ENCODE measurements at places on chromosomes 3 and 15.

- DNase-seq: no peak
Measured at GRCh38 chr15:42723068-42723467, 13.9 kb downstream of the CDAN1 start.

DNA sequence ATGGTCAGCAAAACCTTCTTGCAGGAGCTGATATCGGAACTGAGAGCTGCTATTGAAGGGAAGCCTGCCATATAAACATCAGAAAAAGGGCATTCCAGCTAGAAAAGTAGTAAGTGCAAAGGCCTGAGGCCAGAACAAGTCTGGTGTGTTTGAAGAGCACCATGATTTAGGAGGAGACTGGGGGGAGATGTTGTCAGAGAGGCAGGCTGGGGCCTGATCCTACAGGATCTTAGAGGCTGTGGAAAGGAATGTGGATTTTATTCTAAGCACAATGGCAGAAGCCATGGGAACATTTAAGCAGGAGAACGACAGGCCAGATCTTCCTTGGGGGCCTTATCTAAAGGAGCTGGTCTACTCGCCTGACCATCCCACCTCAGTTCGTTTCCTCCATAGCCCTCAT lies 5.1 kb upstream of the MUC13 start:
- DNase-seq: no peak

DNA sequence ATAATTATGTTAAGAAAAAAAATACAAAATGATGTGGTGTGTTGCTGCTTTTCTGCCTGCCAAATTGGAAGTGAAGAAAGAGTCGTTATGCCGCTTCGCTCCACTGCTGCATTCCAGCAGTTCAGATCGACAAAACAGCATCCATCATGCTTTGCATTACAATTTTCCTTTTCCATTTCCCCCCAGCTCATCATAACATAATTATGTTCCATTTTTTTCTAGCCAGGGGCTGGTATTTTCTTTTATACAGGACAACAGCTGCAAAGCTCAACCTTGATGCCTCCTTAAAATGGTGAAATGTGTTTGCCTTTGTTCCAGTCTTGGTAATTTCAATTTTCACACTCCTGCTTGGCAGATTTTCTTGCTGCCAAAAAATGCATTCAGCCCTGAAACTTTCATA lies 44.9 kb upstream of the KBTBD12 start:
- no peak for DNase-seq

- no peak for DNase-seq
Measured at GRCh38 chr15:63086947-63087346, 34.7 kb upstream of the LACTB start.

DNA sequence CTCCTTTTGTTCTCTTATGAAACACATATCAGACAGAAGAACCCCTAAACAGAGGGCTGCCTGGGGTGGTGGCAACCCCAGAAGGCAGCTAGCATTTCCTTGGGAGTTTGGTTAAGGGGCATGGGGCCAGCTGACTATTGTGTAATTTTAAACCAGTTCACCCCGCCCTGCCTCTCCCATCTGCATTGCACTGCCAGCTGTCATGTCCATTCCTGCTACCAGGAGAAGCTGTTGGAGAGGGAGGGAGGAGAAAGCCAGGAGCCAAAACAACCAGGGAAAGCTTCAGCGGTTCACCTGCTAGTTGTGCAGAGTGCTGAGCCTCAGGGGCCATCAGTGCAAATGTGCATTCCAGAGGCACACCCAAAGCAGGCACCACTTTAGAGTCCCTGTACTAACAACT lies 47.6 kb upstream of the ATP1B3 start:
- no peak for DNase-seq

DNA sequence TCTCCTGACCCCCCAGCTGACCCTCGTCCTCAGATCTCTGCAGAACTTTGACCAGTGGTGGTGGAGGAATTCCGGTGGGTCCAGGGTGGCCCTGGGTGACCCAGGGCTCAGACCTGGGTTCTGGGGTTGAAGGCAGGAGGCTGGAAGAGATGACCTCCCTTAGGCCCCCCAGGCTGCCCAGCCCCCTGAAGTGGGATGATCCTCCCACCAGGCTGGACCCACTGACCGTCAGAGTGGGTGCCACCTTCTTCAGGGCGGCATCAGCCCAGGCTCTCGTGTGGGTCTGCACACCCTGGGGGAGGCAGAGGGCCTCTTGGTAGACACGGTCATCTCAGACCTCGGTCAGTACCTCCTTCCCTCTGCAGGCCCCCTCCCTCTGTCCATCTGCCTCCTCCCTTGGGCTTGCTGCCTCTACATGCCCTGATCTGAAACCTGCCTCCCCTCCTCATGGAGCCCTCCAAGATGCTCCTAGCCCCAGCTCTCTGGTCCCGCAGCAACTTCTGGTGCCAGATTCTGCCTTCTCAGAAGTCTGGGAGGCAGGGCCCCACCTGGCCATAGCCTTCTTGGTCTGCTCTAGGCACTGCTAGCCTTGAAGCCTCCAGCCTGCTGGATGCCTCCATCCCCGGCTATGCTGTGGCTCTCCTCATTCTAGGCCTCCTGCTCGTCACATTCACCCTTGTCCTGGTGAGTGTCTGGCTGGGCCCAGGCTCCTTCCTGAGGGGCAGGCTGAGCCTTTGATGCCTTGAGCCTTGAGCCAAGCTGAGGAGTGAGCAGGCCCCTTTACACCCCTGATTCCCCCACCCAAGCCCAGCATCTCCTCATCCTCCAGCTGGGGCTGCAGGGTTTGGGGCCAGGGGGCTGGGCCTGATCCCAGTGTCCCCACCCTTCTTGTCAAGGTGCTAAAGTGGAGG lies 49.1 kb upstream of the CSPG4 start:
- no peak for DNase-seq
